ENCODE measurements at places on chromosomes 7 and 10.

- no peaks in the 10 kb centered on the region for H3K27me3 ChIP-seq
- H3K4me3 ChIP-seq: no peak overlapping the region
- DNase-seq: no peak
- H3K36me3 ChIP-seq: no peaks in the 10 kb centered on the region
- H3K4me1 ChIP-seq: no peaks in the 10 kb centered on the region
- H3K27ac ChIP-seq: no peak overlapping the region
These were observed 56.1 kb downstream of the HIBADH start for GRCh38 chr7:27606270-27607209.

DNA sequence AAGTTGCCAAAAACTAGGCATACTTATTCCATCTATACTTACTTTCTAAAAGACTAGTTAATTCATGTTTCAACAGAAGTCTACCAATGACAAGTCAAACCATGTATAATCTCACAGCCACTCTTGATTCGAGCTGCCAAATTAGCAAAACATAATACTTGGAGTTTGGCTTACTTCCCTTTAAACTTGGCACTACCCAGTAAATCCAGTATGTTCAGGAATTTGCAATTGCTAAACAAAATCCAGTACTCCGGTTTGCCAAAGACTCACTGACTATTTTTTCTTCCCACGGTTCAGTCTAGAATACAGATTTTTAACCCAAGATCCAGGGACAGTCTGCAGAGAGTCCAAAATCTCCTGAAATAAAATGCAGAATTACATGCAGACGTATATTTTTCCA is 4.6 kb downstream of the OAT start:
- H3K36me3 ChIP-seq: peaks cover 10% of the 10 kb centered on the region
- H3K27me3 ChIP-seq: no peaks in the 10 kb centered on the region
- no peak overlapping the region for H3K4me3 ChIP-seq

GRCh38 chr7:156178857-156179256 is 366.6 kb upstream of the SHH start:
- H3K27ac ChIP-seq: no peak overlapping the region
- H3K27me3 ChIP-seq: no peaks in the 10 kb centered on the region
- no peaks in the 10 kb centered on the region for H3K36me3 ChIP-seq
- no peak for DNase-seq
- H3K4me1 ChIP-seq: no peaks in the 10 kb centered on the region

GRCh38 chr10:77746047-77746707 is 108.6 kb upstream of the KCNMA1 start:
- H3K36me3 ChIP-seq: no peaks in the 10 kb centered on the region
- no peak overlapping the region for H3K27ac ChIP-seq
- H3K27me3 ChIP-seq: no peaks in the 10 kb centered on the region
- no peak overlapping the region for H3K4me3 ChIP-seq
- H3K4me1 ChIP-seq: no peaks in the 10 kb centered on the region

GRCh38 chr10:23114228-23114850 is 19.0 kb downstream of the MSRB2 start:
- H3K27ac ChIP-seq: no peak overlapping the region
- no peak for DNase-seq
- no peak overlapping the region for H3K4me3 ChIP-seq
- H3K4me1 ChIP-seq: no peaks in the 10 kb centered on the region
- H3K27me3 ChIP-seq: no peaks in the 10 kb centered on the region

GRCh38 chr7:13727279-13727678 is 262.2 kb downstream of the ETV1 start:
- no peaks in the 10 kb centered on the region for H3K36me3 ChIP-seq
- no peaks in the 10 kb centered on the region for H3K27me3 ChIP-seq
- DNase-seq: no peak
- H3K4me3 ChIP-seq: no peak overlapping the region
- no peaks in the 10 kb centered on the region for H3K4me1 ChIP-seq

- no peak overlapping the region for H3K4me3 ChIP-seq
- DNase-seq: peak; percentile 43
- peaks cover 7% of the 10 kb centered on the region for H3K4me1 ChIP-seq
- H3K27ac ChIP-seq: no peak overlapping the region
- H3K36me3 ChIP-seq: no peaks in the 10 kb centered on the region
- H3K27me3 ChIP-seq: no peaks in the 10 kb centered on the region
These were observed 128.1 kb upstream of the FAM20C start for GRCh38 chr7:64098-64915.

DNA sequence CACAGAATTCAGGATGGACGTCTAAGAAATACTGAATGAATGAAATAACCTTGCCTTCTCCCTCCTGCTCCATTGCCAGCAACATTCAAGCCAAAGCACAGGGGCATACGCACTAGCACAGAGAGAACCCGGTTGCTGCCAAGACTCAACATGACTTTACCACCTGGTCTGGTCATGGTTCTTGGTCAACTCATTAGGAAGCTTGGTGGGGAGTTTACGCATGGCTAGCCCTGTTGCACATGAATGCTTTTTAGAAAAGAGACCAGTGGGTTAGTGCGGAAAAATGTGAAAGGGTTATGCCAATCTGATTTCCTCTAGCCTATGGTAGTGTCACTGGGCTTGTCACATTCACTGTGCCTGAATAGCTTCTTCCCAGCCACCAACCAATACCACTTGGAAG is 187.6 kb upstream of the NEBL start:
- no peaks in the 10 kb centered on the region for H3K4me1 ChIP-seq
- H3K27me3 ChIP-seq: no peaks in the 10 kb centered on the region
- H3K4me3 ChIP-seq: no peak overlapping the region
- H3K27ac ChIP-seq: no peak overlapping the region

DNA sequence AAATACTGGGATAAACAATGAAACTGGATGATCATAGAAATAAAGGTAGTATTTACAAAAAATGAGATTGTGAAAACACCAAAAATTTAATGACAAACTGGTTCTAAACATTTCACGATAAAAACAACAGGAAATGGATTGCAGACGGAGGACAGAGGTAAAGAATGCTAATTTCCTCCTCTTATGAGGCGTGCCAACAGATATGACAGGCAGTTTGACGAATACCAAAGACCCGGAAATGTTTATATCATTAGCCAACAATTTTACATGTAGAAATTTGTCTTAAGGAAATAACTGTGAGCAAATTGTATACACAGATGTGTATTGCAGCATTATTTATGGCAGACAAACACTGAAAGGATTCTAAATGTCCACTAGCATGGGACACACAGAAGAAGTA is 162.0 kb upstream of the MGMT start:
- DNase-seq: no peak
- no peak overlapping the region for H3K4me3 ChIP-seq
- no peaks in the 10 kb centered on the region for H3K36me3 ChIP-seq

- H3K27ac ChIP-seq: no peak overlapping the region
- DNase-seq: no peak
- H3K4me1 ChIP-seq: no peaks in the 10 kb centered on the region
- no peaks in the 10 kb centered on the region for H3K27me3 ChIP-seq
- no peaks in the 10 kb centered on the region for H3K36me3 ChIP-seq
- no peak overlapping the region for H3K4me3 ChIP-seq
These were observed 148.0 kb downstream of the TSPAN12 start for GRCh38 chr7:120709972-120710320.

GRCh38 chr7:34096198-34096651 is 190.9 kb downstream of the BMPER start:
- no peak overlapping the region for H3K27ac ChIP-seq
- DNase-seq: peak; percentile 46
- peaks cover 6% of the 10 kb centered on the region for H3K4me1 ChIP-seq
- H3K27me3 ChIP-seq: no peaks in the 10 kb centered on the region
- H3K4me3 ChIP-seq: no peak overlapping the region

DNA sequence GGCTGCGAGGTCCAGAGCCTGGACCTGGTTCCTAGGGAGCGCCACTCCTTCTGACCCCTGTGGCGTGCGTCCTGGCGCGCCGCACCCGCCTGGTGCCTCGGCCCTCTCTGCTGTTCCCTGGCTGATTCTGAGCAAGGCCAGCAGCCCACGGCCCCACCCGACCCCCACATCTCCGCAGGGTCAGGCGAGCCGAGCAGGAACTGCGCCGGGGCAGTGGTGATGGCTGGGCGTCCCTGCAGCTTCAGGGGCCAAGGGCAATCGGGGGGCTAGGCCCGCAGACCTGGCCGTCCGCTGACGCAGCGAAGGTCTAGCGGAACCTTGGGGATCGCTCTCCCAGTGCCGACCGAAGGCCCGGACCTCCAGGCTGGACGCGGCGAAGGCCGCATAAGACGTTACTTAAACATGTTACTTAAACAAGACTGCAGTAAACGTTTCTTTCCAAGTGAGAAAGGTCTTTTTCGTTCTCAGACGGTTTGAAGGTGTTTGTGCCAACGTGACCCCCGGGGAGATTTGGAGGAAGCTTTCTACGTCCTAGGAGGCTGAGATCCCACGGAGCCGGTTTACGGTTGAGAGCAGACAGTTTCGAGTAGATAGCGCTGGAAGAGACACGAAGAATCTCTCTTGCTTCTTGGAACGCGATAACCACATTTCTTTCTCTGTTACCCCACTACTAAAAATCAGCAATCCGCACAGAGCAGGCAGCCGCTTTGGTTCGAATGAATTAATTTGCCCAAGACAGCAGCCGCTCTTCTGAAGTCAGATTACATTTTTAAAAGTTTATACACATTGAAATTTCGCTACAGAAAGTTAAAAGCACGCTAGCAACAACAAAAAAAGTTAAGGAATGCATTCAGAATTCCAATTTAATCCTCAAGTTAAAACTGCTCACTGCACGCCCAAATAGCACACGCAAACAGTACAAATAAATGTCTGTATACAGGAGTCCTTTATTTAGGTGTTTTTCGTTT is 4.9 kb upstream of the NKX2-3 start:
- no peak overlapping the region for H3K4me3 ChIP-seq
- H3K4me1 ChIP-seq: no peaks in the 10 kb centered on the region
- H3K36me3 ChIP-seq: no peaks in the 10 kb centered on the region

DNA sequence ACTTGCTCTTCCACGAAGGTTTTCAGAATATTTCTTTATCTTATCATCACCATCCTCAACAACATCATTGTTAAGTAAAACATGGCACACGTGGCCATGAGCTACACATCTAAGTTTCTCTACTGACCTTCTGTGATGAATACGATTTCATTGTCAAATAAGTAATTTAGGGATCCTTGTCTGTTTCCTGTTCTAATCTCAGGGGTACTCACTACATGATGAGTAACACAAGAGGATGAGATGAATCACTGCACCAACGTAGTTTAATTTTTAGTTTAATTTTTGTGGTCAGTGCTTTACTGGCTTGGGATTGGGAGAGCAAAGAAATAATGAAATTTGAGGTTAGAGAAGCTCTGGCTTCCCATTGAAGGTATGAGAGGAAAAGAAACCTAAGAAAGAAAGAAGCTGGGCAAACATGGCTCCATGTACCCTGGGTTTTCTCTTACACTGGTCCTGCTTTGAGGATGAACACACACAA is 461.9 kb upstream of the KLF6 start:
- H3K4me1 ChIP-seq: peaks cover 15% of the 10 kb centered on the region
- no peak overlapping the region for H3K27ac ChIP-seq
- no peaks in the 10 kb centered on the region for H3K27me3 ChIP-seq

- no peak overlapping the region for H3K27ac ChIP-seq
- no peaks in the 10 kb centered on the region for H3K36me3 ChIP-seq
- no peaks in the 10 kb centered on the region for H3K27me3 ChIP-seq
- no peak overlapping the region for H3K4me3 ChIP-seq
- peaks cover 21% of the 10 kb centered on the region for H3K4me1 ChIP-seq
These were observed 10.9 kb upstream of the MAP3K8 start for GRCh38 chr10:30422981-30423654.

DNA sequence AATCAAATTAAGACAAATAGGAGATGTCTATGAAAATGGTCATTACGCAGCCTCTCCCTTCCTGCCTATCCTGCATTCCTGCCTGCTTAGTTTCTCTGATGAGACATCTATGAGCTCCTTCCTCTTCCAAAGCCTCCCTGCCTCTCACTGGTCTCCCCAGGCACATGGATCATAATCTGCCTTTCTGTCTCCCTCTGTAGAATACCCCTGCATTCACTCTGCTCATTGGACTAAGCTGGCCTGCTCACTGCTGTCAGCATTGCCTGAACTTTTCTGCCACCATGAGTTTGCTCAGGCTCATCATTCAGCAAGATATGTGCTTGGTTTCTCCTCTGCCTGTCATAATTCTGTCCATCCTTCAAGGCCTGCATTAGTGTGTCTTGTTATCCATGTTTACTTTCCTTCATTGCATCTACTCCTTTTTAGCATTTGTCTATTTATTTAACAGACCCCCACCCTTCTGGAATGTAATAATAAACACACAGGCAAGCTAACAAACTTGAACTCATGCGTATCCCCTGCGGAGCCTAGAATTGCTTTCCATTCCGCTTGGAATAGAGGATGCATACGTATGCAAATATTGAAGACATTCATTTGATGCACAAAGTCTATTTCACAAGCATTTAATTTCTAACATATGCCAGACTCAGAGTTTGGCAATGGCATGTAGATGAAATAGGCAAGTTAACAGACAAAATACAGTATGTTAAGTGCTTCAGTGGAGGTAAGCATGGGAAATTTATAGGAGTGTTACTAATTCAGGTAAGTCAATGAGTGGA is 88.3 kb downstream of the PTPRZ1 start:
- no peak overlapping the region for H3K27ac ChIP-seq
- H3K4me3 ChIP-seq: no peak overlapping the region
- no peaks in the 10 kb centered on the region for H3K36me3 ChIP-seq
- DNase-seq: no peak

GRCh38 chr10:72058347-72058898 is 29.9 kb downstream of the SPOCK2 start:
- H3K4me1 ChIP-seq: peaks cover 11% of the 10 kb centered on the region
- H3K4me3 ChIP-seq: no peak overlapping the region
- DNase-seq: no peak
- H3K36me3 ChIP-seq: no peaks in the 10 kb centered on the region

DNA sequence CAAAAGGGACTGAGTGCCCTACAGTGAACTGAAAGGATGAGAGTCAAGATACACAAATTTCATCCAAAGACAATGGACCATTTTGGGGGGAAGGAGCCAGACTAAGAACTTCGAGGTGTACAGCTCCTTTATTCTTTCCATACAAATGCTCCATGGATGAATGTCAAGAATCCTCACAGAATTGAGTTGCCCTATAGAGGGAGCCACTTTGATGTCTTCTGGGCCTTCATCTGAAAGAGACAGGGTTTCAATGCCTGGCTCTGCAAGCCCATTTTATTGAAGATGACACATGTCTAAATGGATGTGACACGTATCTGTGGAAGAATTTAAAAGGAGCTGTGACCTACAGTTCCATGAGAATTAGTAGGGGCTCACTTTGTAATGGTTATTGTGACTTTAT is 32.0 kb upstream of the NRG3 start:
- H3K4me1 ChIP-seq: no peaks in the 10 kb centered on the region
- no peak overlapping the region for H3K4me3 ChIP-seq
- no peak overlapping the region for H3K27ac ChIP-seq
- no peaks in the 10 kb centered on the region for H3K27me3 ChIP-seq

GRCh38 chr10:113138937-113139585 is 189.0 kb downstream of the TCF7L2 start:
- H3K27me3 ChIP-seq: no peaks in the 10 kb centered on the region
- H3K27ac ChIP-seq: no peak overlapping the region
- H3K4me1 ChIP-seq: no peaks in the 10 kb centered on the region
- no peaks in the 10 kb centered on the region for H3K36me3 ChIP-seq

DNA sequence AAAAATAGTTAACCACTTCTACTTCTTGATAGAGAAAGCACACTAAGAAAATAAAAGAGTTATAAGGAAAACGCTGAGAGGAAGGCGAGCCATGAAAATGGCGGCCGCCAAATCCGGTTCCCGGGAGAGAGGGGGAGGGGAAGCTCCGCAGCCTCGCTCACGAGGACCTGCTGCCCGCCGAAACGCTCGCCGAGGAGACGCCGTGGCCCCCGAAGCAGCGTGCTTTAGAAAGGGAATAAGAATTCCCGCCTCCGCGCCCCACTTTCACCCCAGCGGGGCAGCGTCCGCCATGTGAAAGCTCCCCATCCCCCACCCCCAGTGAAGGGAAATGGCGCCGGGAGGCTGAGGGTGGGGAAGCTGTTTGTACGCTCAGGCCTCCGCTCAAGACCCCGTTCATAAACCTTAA is 505 bp downstream of the HNRNPA2B1 start:
- no peaks in the 10 kb centered on the region for H3K27me3 ChIP-seq
- peak overlapping the region; percentile 100 for H3K27ac ChIP-seq
- peak; percentile 82 for DNase-seq
- peaks cover 25% of the 10 kb centered on the region for H3K4me1 ChIP-seq
